ENCODE measurements at places on chromosomes 11 and 22.

- DNase-seq, result no peak
Observed at GRCh38 chr11:42890773-42891172, 421.0 kb upstream of the API5 start.

DNA sequence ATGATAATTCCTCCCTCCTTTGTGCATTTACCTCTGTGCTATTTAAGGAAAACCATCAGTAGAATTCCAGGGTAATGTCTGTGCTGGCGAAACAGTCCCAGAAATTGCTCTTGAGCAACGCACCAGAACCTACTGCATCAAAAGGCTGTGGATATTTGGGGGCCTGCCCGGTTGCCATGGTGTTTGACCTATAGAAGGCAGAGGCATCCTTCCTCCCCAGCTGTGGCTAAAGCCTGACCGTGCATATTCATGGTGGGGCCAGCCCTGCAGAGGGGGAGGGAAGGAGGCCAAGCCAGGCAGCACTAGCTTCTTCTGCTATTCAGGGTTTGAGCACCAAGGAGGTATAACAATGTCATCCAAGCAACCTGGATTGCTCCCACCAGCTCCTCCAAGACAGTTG is 215.0 kb upstream of the E2F8 start:
- DNase-seq, result no peak

GRCh38 chr22:23553438-23553837 is 26.7 kb downstream of the IGLL1 start:
- DNase-seq, result no peak

DNA sequence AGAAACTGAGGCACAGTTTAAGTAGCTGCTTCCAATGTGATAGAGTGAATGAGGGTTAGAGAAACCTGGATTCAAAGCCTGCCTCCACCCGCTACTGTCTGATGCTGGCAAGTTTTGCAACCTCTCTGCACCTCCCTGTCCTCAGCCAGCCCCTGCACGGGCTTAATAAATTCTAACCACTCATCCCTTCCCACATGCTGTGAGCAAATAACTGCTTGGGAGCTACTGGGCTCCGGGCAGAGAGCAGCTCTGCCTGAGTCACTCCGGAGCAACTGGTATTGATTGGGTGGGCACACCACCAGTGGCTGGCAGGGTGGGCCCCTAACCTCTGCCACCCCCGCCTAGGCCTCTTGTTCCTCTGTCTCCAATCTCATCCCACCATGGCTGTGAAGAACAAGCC is 104.3 kb upstream of the SYT13 start:
- DNase-seq, result no peak

- no peak for DNase-seq
Observed at GRCh38 chr11:75767228-75767572, 1.4 kb upstream of the DGAT2 start.

- DNase-seq, result no peak
Observed at GRCh38 chr11:1502168-1502953, 15.8 kb upstream of the MOB2 start.

DNA sequence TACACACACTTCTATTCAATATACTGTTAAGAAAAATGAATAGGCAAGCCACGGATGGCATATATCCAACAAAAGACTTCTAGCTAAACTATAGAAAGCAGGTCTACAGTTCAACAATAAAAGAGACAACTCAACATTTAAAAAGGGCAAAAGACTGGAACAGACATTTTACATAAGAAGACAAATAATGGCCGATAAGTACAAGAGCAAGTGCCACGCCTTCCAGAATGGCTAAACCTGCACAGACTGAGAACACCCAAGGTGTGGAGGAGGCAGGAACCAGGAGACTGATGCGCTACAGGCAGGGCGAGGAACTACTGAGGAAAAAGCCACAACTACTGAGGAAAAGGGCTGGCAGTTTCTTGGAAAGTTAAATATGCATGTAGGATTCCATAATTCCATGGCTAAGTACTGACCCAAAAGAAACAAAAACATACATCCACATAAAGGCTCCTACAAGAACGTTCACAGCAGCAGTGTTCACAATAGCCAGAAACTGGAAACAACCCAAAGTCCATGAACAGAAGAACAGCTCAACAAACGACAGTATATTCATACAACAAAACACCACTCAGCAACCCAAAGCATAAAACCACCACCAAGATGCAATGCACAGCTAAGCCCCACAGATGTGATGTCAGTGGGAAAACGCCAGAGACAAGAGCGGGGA is 9.6 kb upstream of the MOB2 start:
- no peak for DNase-seq

GRCh38 chr11:70568035-70568813 is 169.9 kb downstream of the CTTN start:
- DNase-seq, result no peak

GRCh38 chr11:729492-730074 is 17.7 kb upstream of the TALDO1 start:
- DNase-seq, result no peak

DNA sequence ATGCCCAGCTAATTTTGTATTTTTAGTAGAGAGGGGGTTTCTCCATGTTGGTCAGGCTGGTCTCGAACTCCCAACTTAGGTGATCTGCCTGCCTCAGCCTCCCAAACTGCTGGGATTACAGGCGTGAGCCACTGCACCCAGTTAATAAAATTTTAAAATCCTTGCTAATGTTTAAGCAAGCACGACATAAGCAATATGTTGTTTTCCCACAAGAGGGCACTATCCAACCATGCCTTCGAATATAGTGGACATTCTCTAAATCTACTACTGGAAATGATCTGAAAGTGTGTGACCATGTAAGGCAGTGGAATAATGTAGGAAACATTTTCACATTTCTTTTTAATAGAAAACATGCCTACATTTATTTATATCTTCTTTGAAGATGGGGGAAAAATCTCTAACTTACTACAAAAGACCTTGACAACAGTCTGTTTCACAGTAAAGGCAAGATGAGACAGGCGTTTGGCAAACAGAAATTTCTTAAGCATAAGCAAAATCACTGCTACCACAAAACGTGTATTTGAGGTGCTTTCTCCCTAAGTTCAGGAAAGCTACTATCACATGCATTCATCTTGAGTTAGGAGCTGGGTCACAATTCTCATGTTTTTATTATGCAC is 38.2 kb downstream of the PITPNB start:
- DNase-seq, result peak; percentile 78

- no peak for DNase-seq
Observed at GRCh38 chr11:57279116-57279515, 42.1 kb upstream of the APLNR start.

DNA sequence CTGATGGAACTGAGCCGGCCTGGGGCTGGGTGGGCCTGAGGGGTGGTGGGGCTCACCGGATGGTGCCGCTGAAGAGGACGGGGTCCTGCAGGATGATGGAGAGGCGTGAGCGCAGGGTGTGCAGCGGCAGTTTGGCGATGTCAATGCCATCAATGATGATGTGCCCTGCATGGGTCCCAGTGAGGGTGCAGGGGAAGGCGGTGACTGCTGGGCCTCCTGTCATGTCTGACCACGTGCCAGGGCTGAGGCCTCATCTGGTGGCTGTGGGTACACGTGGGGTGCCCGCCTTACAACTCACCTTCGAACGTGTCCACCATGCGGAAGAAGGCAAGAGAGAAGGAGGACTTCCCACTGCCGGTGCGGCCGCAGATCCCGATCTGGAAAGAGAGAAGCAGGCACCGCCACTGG is 7.1 kb upstream of the KCNJ11 start:
- peak; percentile 42 for DNase-seq

DNA sequence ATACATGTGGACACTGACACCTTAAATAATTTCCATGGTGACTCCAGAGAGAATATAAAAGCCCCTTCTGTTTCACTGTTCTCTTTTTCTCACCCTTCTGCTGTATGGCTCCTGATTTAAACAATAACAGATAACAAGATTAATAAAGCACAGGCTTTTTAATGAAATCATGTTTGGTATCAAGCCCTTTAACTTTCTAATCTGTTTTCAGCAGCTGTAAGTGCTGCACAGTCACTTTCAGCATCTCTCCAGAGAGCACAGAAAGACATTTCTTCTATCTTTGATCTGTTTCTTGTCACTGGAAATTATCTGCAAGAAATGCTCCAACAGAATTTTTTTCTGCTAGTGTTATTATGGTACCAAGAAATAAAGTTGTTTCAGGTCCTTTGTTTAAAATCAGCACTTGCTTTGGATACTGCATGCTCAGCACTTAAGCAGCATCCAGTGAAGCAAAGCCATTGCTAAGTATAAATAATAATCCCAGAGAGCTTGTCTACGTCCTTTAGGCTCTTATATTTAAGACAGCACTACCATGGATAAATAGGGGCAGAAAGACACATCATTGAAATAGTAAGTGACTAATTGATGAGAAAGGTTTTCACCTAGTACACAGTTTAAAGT is 134.2 kb upstream of the CARD18 start:
- no peak for DNase-seq

- no peak for DNase-seq
Observed at GRCh38 chr11:120605469-120605868, 93.9 kb downstream of the GRIK4 start.

DNA sequence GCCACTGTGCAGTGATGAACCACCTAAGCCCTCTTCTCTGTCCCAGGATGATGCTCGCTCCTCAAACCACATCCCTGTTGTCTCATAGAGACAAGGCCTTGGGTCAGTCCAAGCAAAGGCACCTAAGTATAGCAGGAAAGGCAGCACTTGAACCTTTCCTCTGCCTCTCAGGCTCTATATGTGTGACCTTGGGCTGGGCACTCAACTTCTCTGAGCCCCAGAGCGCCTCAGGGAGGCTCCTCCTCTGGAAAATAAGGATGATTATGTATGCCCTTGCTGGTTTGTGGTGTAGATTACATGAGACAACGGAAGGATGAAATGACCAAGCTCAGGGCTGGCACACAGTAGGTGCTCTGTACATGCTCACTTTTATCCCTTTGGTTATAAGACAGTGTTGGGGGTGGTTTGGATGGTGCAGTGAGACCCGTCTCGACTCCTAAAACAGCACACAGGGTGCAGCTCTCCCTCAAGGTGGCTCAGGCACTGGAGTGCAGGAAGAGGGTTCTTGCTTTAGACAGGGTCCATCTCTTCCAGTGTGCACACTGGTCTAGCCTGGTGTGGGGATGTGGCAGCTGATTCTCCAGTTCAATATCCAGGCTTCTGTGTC is 40.2 kb upstream of the ACCSL start:
- DNase-seq, result no peak
